Activated T-cell treated with anti-CD3 and anti-CD28 coated beads, Interleukin-2, amount 50 U/mL, for 48 hours (primary cell): ENCODE measurements at places on chromosomes 6 and 20.

DNA sequence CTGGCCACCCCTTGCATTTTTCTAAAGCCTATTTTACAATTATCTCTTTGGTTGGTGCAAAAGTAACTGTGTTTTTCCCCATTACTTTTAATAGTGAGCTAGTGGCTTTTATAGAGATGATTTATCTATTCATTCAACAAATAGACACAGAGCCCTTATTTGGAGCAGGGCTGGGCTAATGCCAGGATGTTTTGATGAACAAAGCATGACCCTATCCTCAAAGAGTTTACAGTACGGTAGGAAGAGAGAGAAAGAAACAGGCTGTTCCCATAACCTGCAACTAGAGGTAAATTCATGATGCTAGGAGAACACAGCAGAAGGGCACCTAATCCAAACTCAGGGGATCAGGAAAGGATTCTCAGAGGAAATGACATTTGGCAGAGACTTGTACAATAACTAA is 37.3 kb upstream of the UST start:
- no peak for DNase-seq

- DNase-seq, result no peak
These were observed 29.8 kb upstream of the SEC63 start for GRCh38 chr6:107987805-107988204.

DNA sequence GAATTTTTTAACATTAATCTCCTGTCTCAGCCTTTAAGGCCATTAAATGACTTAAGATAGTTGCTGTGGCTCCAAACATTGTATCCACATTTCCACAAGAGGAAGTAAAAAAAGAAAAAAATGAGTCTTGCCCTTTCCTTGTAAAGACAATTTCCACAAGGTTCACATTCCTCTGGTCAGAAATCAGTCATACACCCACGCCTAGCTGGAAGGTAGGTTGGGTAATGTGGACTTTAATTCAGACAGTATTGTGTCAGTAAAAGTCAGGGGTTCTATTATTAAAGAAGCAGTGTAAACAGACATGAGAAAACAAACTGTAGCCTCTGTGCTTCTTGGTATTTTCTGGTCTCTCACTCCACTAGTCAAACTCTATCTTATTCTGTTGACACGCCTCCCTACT is 682.0 kb downstream of the GRIK2 start:
- no peak for DNase-seq

GRCh38 chr6:147909640-147910039 is 401.1 kb downstream of the SAMD5 start:
- DNase-seq, result no peak

GRCh38 chr20:50820515-50821256 is 25.8 kb downstream of the BCAS4 start:
- no peak for DNase-seq

GRCh38 chr6:27279513-27280063 is 32.1 kb downstream of the PRSS16 start:
- DNase-seq, result no peak

DNA sequence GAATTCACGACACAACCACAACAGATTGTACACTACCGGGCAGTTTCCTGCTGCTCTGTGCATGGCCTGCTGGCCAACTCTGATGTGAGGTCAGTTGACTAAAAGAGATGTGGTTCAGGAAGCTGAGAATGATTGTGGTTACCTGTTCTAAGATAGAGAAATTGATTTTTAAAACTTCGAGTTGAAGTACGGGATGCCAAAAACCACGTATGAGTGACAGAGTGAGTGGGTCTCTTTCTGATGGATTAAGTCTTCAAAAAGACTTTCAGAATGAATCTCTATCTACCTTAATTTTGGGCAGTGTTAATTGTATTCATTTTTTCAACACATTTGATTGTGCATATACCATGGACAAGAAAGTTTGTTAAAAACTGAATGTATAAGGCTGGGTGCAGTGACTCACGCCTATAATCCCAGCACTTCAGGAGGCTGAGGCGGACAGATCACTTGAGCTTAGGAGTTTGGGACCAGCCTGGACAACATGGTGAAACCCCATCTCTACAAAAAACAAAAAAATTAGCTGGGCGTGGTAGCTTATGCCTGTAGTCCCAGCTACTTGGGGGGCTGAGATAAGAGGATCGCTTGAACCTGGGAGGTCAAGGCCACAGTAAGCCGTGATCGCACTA is 121.2 kb downstream of the SGK1 start:
- no peak for DNase-seq

DNA sequence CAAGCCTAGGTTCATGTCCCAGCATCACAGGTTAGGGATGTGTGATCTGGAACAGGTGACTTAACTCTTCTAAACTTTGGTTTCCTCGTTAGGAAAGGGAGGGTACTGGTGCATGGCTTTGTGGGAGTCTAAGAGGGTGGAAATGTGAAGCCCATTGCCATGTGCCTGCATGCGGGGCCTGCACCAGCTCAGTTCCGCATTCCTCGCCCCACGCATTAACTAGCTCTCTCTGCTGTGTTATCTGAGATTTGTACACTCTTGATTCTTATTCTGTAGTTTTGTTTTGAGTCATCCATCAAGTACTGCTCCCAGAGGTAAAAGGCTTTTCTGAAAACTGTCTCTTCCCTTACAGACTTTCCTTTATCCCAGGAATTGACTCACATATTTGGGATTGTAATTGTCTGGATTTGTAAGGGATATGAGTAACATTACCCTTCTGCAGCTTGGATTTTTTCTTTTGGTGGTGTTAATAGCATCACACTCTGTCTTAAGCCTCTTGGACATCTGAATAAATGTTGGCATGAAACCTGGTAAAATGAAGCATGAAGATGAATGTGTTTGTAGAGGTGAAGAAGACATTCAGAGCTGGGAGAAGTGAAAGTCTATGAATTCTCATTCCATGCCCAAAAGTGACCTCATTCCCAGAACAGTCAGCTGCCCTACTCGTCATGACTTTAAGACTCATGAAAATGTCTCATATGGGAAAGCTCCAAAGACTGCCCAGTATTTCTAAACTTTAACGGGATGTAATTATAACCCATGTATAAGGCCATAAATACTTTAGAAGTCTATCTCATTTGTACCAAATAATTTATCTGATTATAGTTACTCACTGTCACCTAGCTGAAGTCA is 357.3 kb downstream of the FOXA2 start:
- DNase-seq, result no peak

GRCh38 chr20:54025251-54025771 is 45.1 kb downstream of the BCAS1 start:
- no peak for DNase-seq

DNA sequence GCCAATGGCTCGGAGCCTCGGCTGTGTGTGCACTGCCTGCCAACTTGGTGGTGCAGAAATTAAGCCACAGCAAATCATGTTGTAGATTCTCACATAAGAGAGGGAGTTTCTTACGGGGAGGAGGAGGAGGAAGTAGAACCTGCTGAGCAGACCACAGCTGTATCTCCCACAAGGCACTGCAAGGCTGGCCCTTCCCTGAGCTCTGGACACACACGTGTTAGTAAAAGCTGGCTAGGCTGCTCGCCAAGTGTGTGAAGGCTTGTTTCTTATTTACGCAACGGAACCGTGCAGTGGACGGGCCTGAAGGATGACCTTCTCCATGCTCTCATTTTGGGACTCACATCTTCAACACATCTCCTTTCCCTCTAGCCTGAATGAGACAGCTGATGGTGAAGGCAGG is 15.7 kb upstream of the QKI start:
- DNase-seq, result no peak

DNA sequence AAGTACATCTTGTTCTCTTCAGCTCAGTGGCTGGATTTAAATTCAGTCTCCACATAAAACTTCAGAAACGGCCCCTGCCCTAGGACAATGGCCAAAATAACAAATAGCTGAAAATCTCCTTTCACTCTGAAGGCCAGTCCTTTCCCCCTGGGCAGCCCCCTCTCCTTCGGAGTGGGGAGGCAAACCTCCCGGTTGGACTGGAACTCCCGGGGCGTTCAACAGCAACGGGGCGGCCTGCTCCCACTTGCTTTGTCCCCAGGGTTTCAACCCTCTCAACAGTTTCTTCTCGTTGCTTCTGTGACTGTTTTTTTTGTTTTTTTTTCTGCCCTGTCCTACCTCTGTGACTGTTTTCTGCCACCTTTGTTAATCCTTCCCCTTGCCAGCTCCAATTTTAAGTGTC is 102.6 kb upstream of the DUSP22 start:
- peak; percentile 47 for DNase-seq

- no peak for DNase-seq
These were observed 10.5 kb upstream of the BMP2 start for GRCh38 chr20:6756693-6757595.

DNA sequence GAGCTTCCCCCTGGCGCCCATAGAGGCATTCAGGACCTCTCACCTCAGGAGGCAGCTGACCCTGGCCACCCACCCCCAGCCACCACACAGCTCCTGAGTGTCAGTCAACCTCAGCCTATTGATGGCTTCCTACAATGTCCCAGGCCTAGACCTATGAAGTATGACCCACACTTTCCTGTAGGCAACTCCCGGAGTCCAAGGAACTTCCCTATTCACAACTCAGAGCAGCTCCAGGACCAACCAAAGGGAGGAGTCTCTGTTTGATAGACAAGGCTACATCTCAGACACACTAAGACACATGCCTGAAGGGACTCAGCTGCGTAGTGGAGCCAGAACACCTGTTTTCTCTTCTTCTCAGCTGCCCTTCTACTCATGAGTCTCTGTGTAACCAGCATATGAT is 169.1 kb downstream of the MAFB start:
- no peak for DNase-seq

DNA sequence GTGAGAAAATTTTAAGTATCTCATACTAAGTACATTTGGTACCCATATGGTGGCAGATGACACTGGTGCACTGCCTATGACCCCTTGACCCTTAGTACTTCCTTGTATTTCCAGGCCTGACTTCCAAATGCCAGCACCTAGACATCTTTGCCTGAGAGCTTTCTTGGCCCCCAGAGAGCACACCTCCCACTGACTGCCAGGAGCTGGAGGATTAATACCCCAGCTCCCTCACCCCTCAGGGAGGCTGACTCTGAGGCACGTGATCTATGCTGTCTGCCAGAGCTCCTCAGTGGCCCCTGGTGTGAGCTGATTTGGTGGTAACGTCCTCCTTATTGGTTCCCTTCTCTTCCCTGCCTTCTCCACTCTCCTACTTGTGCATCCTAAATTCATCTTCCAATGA is 38.0 kb downstream of the BFSP1 start:
- DNase-seq, result no peak

GRCh38 chr6:75281653-75282052 is 2.9 kb downstream of the TMEM30A start:
- DNase-seq, result no peak
